ENCODE measurements at places on chromosomes 11 and 22. TPM values are rescaled to one million over a fixed set of nuclear protein-coding genes. Genes with fewer than 3 reads are reported as not detected.

- no peak overlapping the region for H3K4me3 ChIP-seq
- H3K36me3 ChIP-seq, result no peaks in the 10 kb centered on the region
- peaks cover 17% of the 10 kb centered on the region for H3K4me1 ChIP-seq
- DNase-seq, result no peak
Observed at GRCh38 chr11:77467233-77467632, 6.7 kb downstream of the PAK1 start.

DNA sequence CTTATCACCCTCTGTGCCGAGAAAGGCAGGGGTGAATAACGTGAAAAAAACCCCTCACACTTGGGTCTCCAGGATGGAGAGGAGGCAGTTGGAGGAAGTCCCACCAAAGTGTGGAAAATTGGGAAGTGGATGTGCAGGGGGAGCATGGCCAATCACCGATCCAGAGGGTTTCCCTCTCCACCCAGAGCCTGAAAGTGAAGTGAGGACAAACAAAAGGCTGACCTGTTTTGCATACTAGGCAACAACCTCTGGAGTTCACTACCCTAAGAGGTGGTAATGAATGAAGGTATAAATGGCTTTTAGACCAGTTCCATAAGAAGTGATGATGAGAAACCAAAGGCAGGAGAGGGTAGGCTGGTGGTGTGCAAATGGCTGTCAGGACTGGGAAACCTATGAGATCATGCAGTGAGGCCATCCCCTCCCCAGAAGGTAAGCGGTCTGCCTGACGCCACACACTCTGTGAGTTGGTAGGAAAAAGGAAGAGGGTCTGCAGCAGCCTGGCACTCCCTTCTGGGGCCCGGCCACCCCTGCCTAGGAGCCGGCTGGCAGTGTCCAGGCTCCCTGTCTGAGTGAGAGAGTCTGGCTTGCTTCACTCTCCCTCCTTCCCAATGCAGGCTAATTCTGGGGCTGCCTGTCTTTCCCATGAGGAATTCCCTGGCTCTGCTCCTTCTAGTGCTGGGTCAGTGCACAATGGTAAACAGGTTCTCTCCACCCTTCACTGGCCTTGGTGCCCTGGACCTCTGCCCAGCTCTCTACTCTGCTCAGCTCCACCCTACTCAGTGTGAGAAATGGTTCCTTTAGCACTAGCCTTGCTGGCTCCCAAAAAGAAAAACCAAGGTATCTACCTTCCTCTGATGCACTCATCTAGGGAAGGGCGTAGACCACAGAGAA is 15.6 kb downstream of the TBC1D10A start:
- H3K4me1 ChIP-seq, result peaks cover 27% of the 10 kb centered on the region
- no peak overlapping the region for H3K27ac ChIP-seq
- H3K4me3 ChIP-seq, result no peak overlapping the region
- peak; percentile 76 for DNase-seq

GRCh38 chr11:35174666-35175065 is 35.7 kb downstream of the CD44 start:
- H3K4me1 ChIP-seq, result no peaks in the 10 kb centered on the region
- no peak overlapping the region for H3K4me3 ChIP-seq
- no peak for DNase-seq
- H3K27ac ChIP-seq, result no peak overlapping the region
- H3K27me3 ChIP-seq, result no peaks in the 10 kb centered on the region

ZNRF3 gene
- total RNA-seq, result 8.1 TPM

OR52H1 gene
- not detected for total RNA-seq
